ENCODE measurements at places on chromosomes 6 and 20.

DNA sequence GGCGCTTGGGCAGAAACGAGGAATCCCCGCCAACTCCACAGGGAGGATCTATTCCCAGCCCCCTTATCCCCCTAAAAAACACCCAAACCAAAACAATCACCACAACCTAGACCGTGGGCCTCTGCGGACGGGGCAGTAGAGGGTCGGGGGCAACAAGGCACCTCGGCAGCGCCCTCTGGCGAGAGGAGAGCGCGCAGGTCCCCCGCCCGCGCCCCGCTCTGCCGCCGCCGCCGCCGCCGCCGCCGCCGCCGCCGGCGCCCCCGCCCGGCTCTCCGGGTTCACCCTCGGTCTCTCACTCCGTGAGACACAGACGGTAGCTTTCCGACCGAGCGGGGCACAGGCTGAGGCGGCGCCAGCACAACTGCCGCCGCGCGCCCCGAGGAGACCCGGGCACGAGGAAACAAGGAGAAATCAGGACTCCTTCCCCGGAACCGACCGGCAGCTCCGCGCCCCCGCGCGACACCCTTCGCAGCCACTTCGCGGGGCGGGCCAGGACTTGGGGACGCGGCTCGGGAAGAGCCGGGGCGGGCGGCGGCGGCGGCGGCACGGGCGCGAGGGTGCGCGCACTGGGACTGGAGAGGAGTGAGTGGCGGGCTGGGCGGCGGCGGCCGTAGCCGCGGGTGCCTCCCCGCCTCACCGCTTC, at the start of gene SLC35F1:
SLC35F1 (plus strand) TSS at position 307 of the 643 bp plus-strand sequence.
- no peak for DNase-seq

DNA sequence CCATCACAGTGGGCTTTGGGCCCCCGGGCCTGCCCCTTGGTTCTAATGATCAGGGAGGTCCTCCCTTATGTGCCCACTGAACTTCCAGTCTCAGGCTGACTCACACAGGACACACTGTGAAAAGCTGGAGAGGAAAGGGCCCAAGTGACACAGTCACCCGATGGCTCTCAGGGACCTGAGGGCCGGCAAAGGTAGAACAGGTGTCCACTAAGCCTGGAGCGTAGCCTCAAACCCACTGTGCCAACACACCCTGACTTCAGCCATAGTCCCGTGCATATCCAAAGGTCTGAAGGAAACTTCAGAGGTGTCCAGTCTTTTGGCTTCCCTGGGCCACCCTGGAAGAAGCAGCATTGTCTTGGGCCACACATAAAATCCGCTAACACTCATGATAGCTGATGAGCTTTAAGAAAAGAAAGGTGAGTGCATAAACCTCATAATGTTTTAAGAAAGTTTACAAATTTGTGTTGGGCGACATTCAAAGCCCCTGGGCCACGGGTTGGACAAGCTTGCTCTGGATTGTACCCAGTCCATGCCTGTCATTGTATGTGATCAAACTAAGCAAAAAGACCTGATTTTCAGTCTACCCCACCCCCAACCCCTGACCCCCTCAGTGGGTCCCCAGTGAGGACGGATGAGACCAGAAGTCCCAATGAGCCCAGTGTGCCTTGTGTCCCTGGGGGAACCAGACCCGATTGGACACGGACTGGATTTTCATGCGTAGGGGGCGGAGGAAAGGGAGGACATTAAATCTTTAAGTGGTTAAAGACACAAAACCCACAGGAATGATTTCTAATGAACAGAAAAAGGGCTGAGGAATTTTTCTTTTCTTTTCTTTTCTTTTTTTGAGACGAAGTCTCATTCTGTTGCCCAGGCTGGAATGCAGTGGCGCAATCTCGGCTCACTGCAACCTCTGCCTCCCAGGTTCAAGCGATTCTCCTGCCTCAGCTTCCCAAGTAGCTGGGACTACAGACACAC, 6.1 kb downstream of the RAMACL start:
- DNase-seq: no peak

DNA sequence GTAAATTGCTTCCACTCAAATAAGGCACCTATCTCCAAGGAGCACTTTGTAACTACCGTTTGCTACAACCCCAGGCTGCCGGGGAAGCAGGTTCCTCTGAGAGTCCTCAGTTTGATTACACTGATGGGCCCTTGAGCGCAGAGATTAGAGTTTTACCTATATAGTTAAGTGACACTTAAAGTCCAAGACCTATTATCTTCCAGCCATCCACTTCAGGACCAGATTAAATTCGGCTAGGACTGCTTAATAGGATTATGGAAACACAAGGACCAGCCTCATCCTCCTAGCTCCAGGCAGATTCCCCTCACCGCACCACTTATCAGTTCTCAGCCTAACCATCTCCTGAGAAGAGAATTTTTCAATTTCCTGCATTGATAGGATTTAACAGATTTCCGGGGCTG, 64.7 kb upstream of the TIAM2 start:
- no peak for DNase-seq

GRCh38 chr6:165186041-165186440, 123.4 kb downstream of the C6orf118 start:
- no peak for DNase-seq

GRCh38 chr6:143561105-143561704, 49.7 kb upstream of the FUCA2 start:
- DNase-seq: no peak

- no peak for DNase-seq
These were observed 685.5 kb upstream of the FLRT3 start for GRCh38 chr20:15022921-15023320.

Data from effector CD8-positive, alpha-beta T cell (primary cell).